Inflammatory macrophage treated with lipopolysaccharide for 1 hour (primary cell): ENCODE measurements at places on chromosomes 3 and 15.

GRCh38 chr3:168070919-168071318 is 24.8 kb downstream of the GOLIM4 start:
- DNase-seq, result no peak

GRCh38 chr3:188261011-188261410 is 107.1 kb downstream of the LPP start:
- DNase-seq, result no peak

DNA sequence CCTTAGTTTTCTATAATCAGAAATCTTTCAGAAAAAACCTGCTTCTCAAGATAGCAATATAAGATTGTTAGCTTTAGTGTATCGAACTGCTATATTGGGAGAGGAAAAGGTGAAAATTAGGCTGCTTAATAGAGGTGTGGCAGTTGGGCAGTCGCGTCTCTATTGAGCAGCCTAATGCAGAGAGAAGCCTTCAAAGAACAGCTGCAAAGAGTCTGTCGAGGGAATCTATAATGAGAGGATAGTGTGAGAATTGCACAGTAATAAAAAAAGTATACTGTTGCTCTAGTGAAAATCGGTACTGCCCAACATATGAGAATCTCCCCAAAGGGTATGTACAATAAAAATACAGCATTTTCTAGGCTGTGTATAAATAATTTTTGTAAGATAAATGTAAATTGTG is 184.4 kb downstream of the TCF12 start:
- no peak for DNase-seq

GRCh38 chr3:11661827-11662226 is 18.1 kb upstream of the VGLL4 start:
- DNase-seq, result peak; percentile 10

GRCh38 chr3:99954914-99955644 is 137.4 kb downstream of the CMSS1 start:
- DNase-seq, result no peak

DNA sequence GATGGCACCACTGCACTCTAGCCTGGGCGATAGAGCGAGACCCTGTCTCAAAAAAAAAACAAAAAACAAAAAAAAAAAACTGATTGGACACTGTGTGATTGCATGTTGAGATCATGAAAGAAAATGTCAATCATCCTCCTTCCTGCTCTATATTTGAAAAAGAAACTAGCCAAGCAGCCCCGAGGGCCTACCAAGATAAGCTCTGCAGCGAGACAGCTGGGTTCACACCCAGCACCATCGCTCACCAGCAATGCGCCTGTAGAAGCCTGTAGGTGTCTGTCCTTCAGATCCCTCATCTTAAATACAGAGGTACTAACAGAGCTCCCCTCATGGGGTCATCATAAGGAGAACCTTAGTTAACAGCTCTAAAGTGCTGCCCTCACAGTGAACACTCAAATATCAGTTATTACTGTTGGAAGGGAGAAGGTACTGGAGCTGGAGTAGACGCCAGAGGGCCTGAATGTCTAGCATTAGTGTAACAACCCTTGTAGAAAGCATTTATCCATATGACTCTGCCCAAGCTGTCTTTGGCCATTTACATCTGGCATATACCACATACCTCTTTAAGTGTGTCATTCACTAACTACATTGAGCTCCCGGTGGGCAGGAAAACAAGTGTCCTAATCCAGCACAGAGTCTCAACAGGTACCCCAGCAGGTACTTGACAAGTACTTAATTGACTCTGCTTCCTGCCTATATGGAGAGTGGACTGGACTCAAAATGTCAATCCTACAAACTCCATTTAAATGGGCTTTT is 22.9 kb downstream of the MYLK start:
- no peak for DNase-seq

GRCh38 chr3:103170651-103171050 is 735.8 kb downstream of the ZPLD1 start:
- DNase-seq, result no peak
